GM23338 (cell line): ENCODE measurements at places on chromosomes 2 and 18. TPM values are rescaled to one million over a fixed set of nuclear protein-coding genes. Genes with fewer than 3 reads are reported as not detected.

Gene RAB11FIP5
- total RNA-seq: 15.7 and 16.6 TPM in 2 replicates

Gene HRH4
- total RNA-seq: 0.17 TPM in 1 of 2 replicates, not detected in the other

DNA sequence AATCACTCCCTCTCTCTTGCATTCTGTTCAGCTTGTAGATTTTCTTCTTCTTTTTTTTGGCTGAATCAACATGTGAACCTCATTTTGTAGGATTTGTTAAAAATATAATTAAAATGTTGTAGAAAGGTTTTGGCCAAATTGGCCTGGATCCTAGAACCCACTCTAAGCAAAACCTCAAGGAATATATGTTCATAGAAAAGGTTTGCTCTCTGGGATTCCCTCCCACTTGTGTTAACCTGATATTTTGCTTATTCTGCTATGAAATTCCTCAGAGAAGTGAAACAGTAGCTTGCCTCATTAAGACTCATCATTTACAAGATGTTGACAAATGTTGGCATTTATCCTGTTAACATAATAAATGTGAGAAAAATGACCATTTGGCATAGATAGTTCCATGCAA lies 456.7 kb downstream of the TMEM182 start:
- H3K27ac ChIP-seq: no peak overlapping the region
- no peaks in the 10 kb centered on the region for H3K36me3 ChIP-seq
- no peak for DNase-seq
- H3K4me3 ChIP-seq: no peak overlapping the region

DNA sequence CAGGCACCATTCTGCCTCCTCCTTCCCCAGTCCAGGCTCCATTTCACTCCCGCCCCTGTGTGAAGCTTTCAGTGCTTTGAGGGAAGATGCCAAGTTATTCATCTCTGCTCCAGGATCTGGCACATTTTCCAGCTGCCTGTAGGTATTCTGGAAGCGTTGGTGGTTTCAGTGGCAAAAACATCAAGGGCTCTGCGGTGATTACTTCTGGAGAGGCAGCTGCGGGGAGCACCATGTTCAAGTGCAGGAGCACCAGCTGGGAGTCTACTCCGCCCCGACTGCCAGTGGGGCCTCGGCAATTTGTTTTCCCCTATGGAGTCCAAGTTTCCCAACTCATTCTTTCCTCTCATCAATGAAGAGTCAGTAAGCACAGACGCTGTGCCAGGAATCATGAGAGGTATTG lies 211.7 kb downstream of the CLIP4 start:
- no peak overlapping the region for H3K27ac ChIP-seq
- H3K4me1 ChIP-seq: no peaks in the 10 kb centered on the region
- no peak for DNase-seq
- H3K36me3 ChIP-seq: no peaks in the 10 kb centered on the region
- H3K27me3 ChIP-seq: no peaks in the 10 kb centered on the region

- H3K4me1 ChIP-seq: peaks cover 7% of the 10 kb centered on the region; the same call in 1 of the 2 replicates
- no peak overlapping the region for H3K27ac ChIP-seq
- no peaks in the 10 kb centered on the region for H3K36me3 ChIP-seq
- no peaks in the 10 kb centered on the region for H3K27me3 ChIP-seq
- H3K4me3 ChIP-seq: no peak overlapping the region
Measured at GRCh38 chr2:121830809-121831208, 75.4 kb downstream of the TSN start.

- no peak for DNase-seq
- no peak overlapping the region for H3K4me3 ChIP-seq
- no peak overlapping the region for H3K27ac ChIP-seq
- H3K4me1 ChIP-seq: peaks cover 18% of the 10 kb centered on the region; the same call in 1 of the 2 replicates
- H3K36me3 ChIP-seq: no peaks in the 10 kb centered on the region
- no peaks in the 10 kb centered on the region for H3K27me3 ChIP-seq
Measured at GRCh38 chr2:191634791-191635190, 43.1 kb upstream of the NABP1 start.

GRCh38 chr2:41879235-41879916 lies 168.4 kb upstream of the PKDCC start:
- no peak overlapping the region for H3K27ac ChIP-seq
- no peak for DNase-seq
- no peaks in the 10 kb centered on the region for H3K27me3 ChIP-seq
- no peaks in the 10 kb centered on the region for H3K36me3 ChIP-seq
- no peak overlapping the region for H3K4me3 ChIP-seq

DNA sequence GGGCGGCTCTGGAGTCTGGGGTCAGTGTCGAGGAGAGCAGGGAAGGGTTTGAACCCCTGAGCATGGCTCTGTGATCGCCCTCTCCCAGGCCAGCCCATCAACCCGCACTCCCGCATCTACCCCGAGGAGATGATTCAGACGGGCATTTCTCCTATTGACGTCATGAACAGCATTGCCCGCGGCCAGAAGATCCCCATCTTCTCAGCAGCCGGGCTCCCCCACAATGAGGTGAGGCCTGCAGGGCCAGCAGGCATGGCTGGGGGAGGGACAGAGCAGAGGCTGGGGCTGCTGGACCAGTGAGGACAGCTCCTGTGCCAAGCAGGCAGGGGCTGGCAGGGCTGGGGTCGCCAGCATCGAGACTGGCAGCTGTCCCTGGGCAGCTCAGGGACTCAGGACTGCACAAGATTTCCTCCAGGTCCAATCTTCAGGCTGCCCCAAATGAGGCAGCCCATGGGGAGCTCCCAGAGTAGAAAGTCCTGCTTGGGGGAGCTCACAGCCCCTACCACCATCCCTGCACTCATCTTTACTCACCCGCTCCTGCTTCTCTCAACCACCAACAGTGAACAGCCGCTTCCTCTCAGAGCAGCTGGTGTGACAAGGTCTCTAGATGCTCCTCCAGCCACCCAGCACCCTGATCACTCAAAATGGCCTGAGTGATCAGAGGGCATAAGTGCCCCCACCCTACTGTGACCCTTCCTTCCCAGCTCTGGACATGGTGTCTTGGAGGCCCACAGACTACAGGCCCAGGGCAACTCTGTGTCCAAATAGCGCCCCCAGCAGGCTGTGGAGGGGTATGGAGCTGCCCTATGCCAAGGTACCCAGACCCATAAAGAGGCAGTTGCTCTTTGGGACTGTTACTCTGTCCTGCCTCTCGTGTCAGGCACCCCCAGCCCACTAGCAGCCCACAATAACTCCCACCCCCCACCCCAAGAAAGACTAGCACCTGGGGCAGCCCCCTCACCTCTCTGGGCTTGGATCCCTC lies 18.3 kb upstream of the ANKRD53 start:
- H3K27ac ChIP-seq: no peak overlapping the region
- DNase-seq: peak; percentile 72
- H3K27me3 ChIP-seq: peaks cover 36% of the 10 kb centered on the region
- H3K4me3 ChIP-seq: no peak overlapping the region
- no peaks in the 10 kb centered on the region for H3K36me3 ChIP-seq

DNA sequence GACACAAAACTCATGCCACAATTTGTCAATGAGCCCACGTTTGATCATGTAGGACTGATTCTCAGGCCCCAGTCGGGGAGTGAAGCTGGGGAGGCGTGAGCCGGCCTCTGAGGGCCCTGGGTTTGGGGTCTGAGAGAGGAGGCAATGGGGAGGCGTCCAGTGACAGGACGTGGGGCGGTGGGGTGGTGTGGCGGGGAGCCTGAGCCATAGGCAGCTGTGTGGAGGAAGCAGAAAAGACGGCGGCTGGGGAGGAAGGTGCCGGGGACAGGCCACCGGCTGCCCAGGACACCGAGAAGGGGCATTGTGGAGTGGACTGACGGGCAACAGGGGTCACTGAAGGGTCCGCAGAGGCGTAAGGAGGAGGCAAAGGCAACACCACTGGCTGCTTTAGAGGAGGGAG lies 7.2 kb downstream of the CHPF start:
- H3K4me1 ChIP-seq: peaks cover 20% of the 10 kb centered on the region; the same call in 1 of the 2 replicates
- no peaks in the 10 kb centered on the region for H3K27me3 ChIP-seq
- peaks cover 9% of the 10 kb centered on the region for H3K36me3 ChIP-seq
- DNase-seq: no peak
- no peak overlapping the region for H3K4me3 ChIP-seq
